ENCODE measurements at places on chromosomes 6 and 20. TPM values are rescaled to one million over a fixed set of nuclear protein-coding genes. Genes with fewer than 3 reads are reported as not detected.

HRH3 gene
- total RNA-seq = not detected

PLCB4 gene
- total RNA-seq = 3.0 TPM

POFUT1 gene
- 148 TPM for total RNA-seq

MOCS3 gene
- 13.2 TPM for total RNA-seq

RIPPLY2 gene
- not detected for total RNA-seq

TMEM200A gene
- total RNA-seq = 15.6 TPM

DLGAP4 gene
- 122 TPM for total RNA-seq

MMP24 gene
- total RNA-seq = 13.0 TPM

SDCBP2 gene
- 2.0 TPM for total RNA-seq

FOXP4 gene
- total RNA-seq = 117 TPM

PTGIS gene
- 1.9 TPM for total RNA-seq

- no peak for DNase-seq
Observed at GRCh38 chr20:61146023-61146422, 106.0 kb upstream of the CDH4 start.

- DNase-seq = peak; percentile 12
Observed at GRCh38 chr6:10800810-10801209, 37.5 kb downstream of the MAK start.

DNA sequence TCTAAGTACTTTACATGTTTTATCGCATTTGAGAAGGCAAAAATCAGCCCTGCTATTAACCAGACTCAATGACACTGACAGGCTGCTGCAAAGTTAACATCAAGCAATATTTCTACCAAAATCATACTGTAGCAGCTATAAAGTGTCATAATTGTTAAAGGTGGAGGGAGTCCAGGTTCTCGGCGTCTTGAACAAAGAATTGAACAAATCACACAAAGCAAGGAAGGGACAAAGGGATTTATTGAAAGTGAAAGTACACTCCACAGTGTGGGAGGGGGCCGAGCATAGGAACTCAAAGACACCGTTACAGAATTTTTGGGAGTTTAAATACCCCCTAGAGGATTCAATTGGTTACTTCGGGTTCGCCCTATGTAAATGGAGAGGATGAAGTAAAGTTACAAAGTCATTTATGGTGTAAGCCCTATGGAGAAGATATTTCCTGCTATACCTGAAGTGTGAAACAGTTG is 12.9 kb upstream of the ZNF391 start:
- DNase-seq = no peak

DNA sequence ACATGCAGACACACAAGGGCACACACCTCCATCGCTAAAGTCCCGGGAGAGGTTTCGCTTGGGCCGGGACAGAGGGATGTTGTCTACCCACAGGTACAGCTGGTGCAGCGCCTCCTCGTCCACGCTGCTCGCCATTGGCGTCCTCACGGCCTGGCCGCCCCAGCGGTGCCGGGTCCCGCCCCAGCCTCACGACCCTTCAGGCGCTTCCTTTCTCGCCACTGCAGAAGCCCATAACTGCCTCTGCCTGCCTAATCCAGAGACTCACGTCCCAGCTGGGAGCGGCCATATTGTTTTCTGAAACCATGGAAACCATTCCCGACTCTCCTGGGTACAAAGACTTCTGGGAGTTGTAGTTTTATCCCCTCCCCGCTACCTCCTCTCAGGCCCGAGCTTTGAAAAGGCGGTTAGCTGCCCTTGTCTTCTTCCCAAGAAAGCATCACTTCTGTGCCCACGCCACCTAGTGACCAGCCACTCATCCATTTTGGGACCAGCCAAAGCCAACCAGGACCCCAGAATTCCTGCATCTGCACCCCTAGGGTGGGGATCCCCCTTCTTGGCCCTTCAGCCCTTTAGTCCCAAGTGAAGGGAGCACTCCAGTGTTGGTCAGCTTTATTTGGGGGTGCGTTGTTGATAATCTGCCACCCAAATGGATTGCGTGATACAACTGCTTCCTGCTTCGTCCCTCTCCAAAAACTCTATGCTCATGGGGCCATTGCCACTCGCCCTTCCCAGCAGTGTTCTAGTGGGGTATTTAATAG is at the start of gene SPEF1:
Gene SPEF1 (minus strand): TSS at position 296 of the 758 bp plus-strand sequence. CDS start 161 bp downstream, at position 135.
- DNase-seq = peak; percentile 95

GRCh38 chr20:43959079-43959919 is 44.6 kb downstream of the TOX2 start:
- peak; percentile 33 for DNase-seq

DNA sequence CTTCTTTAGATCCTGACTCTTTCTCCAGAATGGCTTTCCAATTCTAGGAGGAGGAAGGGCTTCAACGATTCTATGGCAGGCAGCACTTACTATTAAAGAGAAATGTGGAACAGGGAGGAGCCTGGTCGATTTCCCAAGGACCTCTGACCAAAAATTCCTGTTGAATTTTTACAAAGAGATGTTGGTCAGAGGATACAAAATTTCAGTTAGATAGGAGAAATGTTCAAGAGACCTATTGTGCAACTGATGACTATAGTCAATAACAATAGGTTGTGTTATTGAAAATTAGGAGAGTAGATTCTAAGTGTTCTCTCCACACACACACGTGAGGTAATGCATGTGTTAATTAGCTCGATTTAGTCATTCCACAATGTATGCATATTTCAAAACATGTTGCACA is 130.1 kb upstream of the TNFAIP3 start:
- DNase-seq = no peak

DNA sequence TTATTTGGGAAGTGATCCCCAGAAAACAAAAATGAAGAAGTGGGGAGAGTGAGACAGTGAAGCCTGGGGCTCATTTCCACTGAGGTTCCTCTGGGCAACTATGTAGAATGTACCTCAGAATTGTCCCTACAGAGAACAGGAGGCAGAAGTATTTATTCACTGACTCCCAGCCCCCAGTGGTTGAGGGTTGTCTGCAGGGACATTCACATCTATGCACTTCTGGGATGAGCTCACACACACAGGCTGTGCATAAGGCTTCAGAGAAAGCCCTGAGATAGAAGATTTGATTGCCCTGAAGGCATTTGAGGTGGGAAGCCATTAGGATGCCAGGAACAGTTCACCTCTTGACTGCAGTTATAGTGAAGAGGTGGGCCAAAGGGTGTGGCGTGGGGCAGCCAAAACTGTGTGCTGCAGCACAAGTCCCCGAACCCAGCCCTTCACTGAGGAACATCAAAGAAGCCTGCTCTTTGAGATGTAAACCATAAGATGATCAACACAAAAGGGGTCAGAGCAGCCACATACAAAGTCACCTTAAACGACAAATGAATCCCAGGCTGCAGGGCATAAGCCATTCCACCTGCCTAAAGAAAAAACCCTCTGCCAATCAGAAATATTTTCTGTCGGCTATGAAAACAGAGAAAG is 853.8 kb upstream of the FLRT3 start:
- no peak for DNase-seq

DNA sequence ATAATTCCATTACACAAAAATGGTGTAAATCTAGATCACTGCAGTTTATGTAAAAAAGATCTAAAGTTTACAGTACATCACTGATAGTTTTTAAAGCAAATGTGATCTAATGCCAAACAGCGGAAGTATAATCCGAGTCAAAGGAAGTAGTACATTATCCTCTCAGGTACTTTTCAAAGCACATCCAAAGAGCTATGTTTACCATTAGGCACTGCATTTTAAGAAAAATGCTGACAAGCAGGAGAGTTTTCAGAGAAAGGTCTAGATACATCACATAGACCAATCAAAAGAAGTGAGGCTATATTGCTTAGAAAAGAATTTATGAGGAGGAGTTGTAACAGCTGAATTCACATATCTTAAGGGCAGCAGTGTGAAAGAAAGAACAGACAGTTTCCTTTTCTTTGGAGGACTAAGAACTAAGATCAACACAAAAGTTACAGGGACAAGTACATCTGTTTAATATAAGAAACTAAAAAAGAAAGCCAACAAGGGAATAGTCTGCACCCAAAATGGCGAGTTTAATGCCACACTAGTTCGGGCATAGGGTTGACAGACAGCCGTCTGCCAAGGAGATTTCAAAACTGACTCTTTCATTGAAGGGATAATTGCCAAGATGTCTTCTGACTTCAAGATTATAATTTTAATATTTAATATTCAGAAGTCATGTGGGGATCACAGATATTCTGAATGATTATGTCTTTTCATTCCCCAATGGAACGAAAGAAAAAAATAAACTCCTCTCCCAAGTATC is 1.4 kb downstream of the ZNF184 start:
- no peak for DNase-seq

GRCh38 chr20:40317156-40317790 is 371.8 kb downstream of the MAFB start:
- no peak for DNase-seq

DNA sequence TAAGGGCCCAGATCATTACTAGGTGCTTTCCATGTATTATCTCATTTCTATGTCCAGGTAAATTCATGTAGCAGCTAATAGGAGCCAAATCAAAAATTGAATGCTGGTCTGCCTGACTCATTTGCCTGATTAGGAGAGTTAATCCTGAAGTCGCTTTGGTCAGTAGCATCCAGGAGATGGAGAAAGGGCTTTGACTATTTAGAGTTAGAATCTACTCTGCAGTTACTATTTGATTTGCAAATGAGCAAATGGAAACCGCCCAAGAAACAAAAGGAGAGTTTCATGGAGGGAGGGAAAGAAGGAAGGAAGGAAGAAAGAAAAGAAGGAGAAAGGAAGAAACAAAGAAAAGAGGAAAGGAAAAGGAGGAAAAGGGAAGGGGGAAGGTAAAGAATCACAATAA is 539.6 kb upstream of the MMS22L start:
- no peak for DNase-seq

- no peak for DNase-seq
Observed at GRCh38 chr20:57667924-57668782, 41.7 kb downstream of the PMEPA1 start.

- no peak for DNase-seq
Observed at GRCh38 chr6:13457577-13457976, 29.8 kb downstream of the GFOD1 start.

DNA sequence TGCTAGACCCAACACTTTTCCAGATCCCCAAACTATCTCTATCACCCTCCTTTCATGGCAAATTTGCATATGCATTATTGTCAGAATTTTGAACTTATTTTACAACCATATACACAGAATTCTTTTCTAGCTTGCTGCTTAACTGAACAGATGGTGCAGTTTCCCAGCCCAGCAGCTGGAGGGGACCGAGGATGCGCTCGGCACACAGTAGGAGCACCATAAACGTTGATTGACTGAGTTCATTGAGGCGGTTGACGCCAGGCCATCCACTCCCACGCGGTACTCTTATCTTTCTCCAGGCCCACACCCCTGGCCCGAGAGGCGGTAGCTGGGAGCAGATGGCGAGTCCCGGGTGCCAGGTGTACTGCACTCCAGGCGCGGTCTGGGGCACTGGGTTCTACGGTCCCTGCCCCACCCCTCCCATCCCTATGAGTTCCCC is 6.8 kb upstream of the SOX4 start:
- no peak for DNase-seq

DNA sequence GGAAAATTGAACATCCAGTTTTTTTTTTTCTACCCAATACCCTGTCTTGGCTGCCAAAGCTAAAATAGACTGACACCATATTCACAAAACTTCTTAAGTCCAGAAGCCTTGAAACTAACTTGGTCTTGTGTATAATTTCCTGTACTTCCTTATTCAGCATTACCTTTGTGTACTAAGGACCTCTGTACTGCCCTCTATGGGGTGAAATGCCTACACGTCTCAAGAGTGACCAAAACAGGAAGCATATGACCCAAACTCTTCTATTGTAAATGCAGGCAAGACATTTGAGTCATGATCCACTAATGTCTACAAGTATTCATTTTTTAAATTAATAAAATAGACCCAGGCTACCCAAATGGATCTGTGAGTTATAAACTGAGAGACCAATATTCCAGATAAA is 50.4 kb downstream of the HMGCLL1 start:
- peak; percentile 49 for DNase-seq

DNA sequence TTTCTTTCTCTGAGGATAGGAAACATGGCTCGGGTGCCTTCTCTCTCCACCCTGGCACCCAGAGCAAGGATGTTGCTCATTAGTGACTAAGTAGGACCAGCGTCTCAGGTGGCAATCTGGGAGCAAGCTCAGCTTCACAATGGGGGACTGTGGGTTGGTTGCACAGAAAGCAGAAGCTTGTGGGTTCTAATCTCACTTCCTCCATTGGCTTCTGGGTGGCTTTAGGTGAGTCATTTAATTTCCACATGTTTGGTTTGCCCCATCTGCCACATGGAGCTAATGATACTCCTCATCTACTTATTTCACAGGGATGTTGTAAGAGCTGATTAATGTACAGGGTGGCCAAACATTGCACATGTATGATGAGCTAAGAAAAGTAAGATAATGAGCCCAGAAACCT is 54.8 kb upstream of the AKIRIN2 start:
- DNase-seq = no peak

- no peak for DNase-seq
Observed at GRCh38 chr20:44479643-44480042, 4.0 kb downstream of the TTPAL start.

- no peak for DNase-seq
Observed at GRCh38 chr6:132053511-132053910, 102.3 kb upstream of the CCN2 start.
